ENCODE measurements at places on chromosomes 16 and 17.
A peak's percentile ranks its signal among the peaks of the same experiment; 100 is the strongest.

DNA sequence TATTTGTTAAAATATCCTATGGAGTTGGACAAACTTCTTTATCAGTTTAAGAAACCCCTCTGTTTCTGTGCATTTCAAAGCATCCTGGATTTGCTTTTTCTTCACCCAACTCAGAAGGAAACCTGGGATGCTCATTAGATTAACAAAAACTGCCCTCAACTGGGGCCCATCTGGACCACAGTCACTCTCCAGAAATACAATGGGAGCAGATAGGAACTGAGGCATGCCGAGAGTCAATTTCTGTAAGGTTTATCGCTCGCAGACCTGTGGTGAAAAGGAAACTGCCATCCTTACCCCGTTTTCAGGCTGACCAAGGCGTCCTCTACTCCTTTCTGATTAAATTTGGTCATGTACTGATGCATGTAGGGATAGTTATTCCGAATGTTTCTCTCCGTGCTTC is 360.3 kb downstream of the GRIN2A start:
- DNase-seq, result no peak

DNA sequence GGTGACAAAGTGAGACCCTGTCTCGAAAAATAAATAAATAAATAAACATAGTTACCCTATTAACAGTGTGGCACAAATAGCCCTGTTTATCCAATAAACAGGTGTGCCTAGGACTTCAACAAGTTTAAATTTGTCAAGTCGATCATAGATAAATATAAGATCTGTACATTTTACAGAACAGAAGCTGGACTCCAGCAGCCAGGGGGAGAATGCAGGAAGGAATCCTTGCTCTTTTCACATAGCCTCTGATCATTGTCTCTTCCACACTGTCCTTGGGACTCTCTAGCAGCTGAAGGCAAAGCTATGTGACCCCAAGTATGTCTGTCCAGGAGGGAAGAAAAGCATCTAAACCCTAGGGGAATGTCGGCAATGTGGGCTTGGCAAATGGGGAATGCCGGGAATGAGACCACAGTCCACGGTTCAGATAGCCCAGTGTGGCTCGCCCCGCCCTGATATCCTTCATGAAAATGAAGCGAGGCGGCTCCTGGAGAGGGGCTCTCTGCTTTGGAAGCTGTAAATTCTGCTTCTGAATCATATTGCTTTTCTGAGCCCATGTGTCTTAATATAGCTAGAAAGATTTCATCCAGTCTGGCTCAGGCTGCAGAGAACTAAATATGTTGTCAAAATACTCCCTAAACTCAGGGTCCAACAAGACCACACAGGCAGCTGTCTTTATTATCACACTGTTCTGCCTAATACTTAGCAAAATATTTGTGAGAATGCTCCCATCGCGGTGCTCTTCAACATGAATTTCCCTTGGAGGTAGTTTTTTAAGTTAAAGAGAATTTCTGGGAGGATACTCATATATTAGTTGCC is 24.9 kb upstream of the GRB2 start:
- peak; percentile 81 for DNase-seq

DNA sequence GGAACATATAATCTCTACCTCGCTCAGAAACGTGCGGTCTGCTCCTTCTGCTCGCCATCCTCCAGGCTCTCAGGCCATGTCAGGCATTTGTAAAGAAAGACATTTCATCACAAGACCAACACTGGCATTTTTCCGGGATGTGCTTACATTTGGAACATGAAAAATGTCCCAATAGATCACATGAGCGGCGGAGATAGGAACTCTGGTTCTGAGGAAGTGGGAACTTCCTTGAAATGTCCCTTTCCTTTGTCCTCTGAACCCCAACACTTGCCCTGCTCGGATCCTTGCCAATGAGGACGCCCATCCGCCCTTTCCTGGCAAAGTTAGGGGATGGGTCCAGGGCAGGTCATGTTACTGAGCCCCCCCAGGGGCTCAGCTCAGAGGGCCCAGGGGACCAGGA is 130.5 kb downstream of the MAF start:
- DNase-seq, result no peak

DNA sequence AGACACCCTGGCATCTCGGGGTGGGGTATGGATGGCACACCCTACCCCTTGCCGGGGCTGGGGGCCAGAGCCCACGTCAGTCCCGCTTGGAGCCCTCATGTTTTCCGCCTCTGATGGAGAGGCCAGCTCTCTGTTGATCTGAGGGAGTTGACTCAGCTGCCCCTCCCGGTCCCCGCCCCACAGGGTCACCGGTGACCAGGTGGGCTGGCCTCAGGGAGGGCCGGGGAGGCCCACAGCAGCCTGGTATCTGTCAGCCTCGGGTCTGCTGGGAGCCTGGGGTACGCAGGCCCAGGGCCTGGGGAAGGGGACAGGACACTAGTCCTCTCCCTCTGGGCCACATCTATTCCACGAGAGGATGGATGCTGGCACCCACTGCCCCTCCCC is 109.5 kb upstream of the CIBAR2 start:
- no peak for DNase-seq

DNA sequence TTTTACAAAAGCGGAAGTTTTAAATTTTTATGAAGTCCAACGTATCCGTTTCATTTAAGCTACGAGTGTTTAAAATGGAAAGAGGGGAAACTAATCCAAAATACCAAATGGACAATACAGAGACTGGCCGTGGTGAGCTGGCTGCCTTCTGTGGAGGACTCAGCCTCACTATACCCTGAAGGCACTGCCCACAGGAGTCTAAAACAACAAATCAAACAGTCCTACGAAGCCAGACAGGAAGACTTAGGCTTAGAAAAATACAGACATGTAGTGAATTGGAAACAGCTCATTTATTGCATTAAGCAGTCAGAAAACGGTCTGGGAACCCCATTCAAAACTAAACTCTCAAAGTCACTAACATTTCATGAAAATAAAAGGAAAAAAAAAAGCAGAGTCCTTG is 75.1 kb downstream of the CYTH1 start:
- DNase-seq, result peak; percentile 51

- DNase-seq, result no peak
Observed at GRCh38 chr16:84096447-84097005, 20.2 kb downstream of the MBTPS1 start.

GRCh38 chr16:65763640-65764305 is 602.7 kb upstream of the CDH5 start:
- DNase-seq, result no peak

GRCh38 chr16:83956336-83957289 is 3.6 kb downstream of the OSGIN1 start:
- peak; percentile 43 for DNase-seq

DNA sequence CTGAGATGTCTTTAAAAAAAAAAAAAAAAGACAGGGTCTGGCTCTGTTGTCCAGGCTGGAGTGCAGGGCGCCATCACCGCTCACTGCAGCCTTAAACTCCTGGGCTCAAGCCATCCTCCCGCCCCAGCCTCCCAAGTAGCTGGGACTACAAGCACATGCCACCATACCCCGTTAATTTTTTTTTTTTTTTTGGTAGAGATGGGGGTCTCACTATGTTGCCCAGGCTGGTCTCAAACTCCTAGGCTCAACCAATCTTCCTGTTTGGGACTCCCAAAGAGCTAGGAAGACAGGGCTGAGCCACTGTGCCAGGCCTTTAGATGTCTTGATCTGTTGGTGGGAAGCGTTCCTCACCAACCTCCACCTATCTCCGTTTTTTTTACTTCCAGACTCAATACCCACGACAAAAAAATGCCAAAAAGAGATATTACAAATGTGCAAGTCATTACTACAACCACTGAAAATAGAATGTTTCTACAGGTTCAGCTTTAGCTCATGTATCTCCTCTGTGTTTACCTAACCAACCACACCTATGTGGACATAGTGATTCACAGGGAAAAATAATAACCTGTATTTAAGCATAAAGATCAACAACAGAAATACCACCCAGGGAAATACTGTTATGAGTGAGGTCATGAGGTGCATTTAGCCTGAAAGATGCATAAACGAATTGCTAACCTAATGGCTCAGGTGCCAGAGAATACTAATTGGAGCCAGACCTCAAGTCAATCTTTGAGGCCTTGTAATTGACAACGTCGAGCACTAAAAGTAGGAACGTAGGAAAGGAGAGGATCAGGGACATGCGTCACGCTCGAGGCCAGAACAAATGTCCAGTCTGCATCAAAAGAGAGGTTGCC is 22.6 kb downstream of the NACA2 start:
- DNase-seq, result no peak

DNA sequence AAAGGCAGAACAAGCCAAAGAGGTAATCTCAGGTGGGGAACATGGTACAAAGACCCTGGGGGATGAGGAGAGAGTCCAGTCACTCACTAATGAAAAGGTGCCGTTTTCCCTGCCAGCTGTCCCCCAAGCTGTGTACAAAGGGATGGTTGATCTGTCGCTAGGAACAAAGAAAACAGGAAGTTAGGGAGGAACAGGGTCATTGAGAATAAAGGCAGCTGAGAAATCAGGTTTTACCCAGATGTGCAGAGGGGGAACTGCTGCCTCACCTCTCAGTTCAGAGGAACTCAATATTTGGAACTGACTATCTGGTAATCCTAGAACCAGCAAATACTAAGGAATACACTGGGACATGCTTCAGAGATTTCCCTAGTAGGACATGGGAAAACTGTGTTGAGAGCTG is 1.5 kb downstream of the RSKR start:
- no peak for DNase-seq

- DNase-seq, result no peak
Observed at GRCh38 chr16:89133457-89134127, 38.0 kb upstream of the CDH15 start.

DNA sequence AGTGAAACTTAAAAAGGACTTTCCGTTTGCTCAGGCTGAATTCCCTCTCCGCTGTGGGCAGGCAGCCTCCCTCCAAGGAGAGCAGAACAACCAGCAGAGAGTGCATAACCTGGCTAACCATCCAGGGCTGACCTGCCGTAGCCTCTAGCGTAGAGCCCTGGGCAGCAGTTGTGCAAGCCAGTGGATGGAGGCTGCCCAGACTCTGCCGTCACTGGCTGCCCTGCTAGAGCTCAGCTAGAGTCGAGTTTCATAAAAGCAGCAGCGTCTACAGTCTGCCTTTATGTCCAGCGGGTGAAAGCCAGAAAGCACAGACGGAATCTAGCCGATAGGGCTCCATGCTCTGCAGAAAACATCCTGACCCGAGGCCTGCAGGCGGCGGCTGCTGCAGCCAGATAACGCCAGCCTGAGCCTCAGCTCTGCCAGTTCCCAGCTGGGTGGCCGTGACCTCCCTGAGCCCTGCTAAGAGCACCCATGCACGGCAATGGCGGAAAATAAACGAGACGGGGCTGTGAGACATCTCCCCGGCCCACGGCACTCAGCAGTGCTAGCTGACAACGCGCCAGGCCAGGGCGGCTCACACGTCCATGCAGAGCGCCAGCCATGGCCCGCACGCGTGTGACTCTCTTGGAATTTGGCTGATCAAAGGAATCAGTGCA is 231.3 kb downstream of the ENGASE start:
- DNase-seq, result peak; percentile 69

- no peak for DNase-seq
Observed at GRCh38 chr17:38357486-38358123, 6.0 kb downstream of the SOCS7 start.

- peak; percentile 43 for DNase-seq
Observed at GRCh38 chr16:72241930-72242329, 70.0 kb upstream of the PMFBP1 start.

DNA sequence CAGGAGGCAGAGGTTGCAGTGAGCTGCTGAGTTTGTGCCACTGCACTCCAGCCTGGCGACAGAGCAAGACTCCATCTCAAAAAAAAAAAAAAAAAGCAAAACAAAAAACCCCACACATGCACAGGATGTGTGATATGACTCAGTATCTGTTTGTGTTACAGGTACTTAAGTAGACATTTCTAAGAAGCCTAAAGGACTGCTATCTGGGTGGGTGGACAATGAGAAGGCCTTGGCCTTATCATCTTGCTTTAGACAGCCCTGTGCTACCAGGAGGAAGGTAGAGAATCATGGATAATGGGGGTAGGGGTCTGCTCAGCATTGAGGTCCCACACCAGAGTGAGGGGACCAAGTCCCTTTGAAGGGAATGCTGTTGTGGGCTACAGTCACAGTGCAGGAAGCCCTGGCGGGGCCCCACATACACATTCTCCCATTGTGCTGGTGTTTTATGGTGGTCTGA is 26.7 kb downstream of the PLD6 start:
- DNase-seq, result no peak

- DNase-seq, result no peak
Observed at GRCh38 chr17:51819341-51820219, 338.9 kb downstream of the CA10 start.

DNA sequence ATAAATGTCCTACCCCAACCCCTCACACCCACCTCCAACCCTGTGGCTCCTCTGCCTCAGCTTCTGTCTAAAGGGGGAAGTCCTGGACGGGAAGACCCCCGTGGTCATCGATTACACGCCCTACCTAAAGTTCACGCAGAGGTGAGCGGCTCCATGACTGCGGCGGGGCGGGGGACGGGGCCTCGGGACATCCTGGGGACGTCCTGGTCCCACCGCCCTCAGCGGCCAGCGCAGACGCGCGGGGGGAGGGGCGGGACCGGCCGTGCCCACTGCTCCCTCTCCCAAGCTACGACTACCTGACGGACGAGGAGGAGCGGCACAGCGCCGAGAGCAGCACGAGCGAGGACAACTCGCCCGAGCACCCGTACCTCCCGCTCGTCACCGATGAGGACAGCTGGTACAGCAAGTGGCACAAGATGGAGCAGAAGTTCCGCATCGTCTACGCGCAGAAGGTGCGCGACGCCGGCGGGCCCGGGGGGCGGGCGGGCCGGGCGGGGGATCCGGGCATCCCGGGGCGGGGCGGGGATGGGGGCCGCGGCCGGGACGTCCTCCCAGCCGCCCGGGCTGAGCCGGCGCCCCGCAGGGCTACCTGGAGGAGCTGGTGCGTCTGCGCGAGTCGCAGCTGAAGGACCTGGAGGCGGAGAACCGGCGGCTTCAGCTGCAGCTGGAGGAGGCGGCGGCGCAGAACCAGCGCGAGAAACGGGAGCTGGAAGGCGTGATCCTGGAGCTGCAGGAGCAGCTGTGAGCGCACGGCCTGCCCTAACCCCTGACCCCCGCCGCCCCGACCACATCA is 6.7 kb downstream of the RUNDC3A start:
- no peak for DNase-seq

DNA sequence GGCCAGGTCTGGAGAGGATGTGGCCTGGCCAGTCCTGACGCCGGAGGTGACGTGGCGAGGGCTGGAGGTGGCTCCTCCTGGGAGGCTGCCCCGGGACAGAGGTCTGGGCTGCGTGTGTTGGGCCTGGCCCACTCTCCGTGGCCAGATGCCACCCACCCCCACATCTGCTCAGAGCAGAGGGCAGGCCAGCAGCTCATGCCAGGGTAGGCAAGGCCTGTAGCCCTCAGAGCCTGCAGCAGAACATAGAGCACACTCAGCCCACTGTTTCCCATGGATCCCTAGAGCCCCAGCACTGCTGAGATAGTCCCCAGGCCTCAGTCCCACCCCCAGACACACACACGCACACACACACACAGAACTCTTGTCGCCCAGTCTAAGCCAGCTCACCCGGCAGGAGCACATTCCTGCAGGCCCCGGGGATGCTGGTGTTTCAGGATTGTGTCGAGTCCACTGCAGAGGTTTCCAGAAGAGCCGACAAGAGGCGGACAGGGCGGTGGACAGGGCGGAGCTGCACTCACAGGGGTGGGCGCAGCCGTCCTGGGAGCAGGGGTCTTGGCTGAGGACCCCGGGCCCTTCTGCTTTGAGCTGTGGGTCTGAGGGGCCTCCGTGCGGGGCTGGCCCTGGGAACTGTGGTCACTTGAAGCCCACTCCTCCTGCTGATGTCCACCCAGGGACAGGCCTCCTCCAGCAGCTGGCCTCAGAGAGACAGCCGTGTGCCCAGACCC is 33.4 kb downstream of the SOX8 start:
- DNase-seq, result no peak

Measured in RCC 7860 (cell line).